ENCODE measurements at places on chromosomes 7 and 10.

DNA sequence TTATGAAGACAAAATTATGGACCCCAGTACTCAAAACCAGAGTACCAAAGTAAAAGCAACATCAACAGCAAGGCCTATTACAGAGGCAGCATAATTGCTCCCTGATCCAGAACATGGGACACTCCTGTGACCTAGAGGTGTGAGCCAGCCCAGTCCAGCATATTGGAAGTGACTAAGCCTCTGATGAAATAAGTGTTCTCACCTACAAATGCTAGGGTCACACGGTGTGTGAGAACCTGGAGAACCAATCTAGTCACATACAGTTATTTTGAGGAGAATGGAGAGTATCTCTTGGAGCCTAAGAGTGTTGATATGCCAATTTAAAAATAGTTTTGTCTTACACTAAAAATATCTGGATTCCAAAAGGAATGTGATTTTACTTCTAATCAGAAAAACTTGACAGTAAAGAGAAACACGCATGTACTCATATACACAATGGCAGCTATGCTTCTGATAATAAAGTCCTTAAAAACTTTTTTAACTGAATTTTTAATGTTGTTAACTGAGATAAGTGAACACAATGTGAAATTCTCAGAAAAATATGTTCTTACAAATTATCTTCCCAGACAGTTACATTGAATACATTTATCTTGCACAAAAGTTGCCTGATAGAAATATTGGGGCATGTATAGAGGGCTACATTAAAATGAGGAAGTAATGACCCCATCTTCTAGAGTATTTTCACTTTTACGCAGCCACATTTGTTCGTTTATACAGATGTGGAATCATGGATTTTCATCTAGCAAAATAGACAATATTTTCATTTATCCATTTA is 56.8 kb upstream of the CD36 start:
- no peak for DNase-seq

GRCh38 chr10:107579970-107580369 is 415.5 kb upstream of the SORCS1 start:
- no peak for DNase-seq

GRCh38 chr7:101940830-101941229 is 123.4 kb downstream of the CUX1 start:
- DNase-seq, result no peak

GRCh38 chr7:10474048-10474447 is 499.6 kb upstream of the PHF14 start:
- no peak for DNase-seq

DNA sequence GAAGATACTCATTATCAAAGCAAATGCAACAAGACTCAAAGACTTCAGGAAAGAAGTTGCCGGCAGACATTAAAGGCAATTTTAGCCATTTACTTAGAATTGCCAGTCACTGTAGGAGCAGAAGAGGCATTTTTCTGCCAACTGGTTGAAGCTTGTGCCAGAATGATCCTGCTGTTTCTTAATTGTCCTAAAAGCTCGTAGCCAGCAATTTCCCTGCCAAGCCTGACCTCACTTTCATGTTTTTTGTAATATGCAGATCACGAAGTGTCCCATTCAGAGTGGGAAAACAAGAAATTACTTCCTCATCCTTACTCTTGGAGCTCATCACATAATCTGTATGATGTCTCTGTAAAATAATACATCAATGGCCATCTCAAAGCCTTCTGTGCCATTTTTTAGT is 130.9 kb upstream of the ANKRD1 start:
- DNase-seq, result peak; percentile 32

DNA sequence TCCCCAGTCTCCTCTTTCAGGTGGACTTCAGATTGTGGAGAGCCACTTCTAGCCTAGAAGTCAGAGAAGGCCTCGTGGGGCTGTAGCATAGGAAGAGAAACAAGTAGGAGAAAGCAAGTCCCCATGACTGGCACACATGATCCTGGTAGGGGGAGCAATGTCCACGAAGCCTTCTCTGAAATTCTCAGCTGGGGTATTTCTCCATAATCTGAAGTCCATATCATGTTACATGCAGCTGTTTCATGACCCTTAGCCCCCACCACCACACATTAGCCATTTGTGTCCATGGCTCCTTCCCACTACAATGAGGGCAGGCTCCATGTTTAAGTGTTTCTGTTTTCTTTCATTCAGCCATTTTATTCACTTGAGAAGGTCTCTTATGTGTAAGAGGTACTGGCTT is 43.2 kb downstream of the LAMB4 start:
- no peak for DNase-seq

DNA sequence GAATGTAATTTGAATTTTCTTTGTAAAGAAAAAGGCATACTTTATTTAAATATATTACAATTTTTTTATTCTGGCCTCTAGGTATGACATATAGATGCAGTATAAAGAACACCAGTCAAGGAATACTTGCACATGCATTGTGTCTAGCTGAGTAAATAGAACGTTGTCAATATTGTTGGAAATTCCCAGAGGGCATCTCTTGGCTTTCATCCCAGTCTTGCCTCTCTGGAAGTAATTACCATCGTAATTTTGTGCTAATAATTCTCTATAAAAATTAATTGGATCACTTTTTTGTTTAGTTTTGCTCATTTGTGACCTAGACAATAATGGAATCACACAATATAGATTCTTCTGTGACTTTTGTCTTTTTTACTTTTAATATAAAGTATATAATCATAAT is 1052.3 kb upstream of the CELF2 start:
- DNase-seq, result no peak

- no peak for DNase-seq
These were observed 73.3 kb upstream of the CACNB2 start for GRCh38 chr10:18066947-18067346.

DNA sequence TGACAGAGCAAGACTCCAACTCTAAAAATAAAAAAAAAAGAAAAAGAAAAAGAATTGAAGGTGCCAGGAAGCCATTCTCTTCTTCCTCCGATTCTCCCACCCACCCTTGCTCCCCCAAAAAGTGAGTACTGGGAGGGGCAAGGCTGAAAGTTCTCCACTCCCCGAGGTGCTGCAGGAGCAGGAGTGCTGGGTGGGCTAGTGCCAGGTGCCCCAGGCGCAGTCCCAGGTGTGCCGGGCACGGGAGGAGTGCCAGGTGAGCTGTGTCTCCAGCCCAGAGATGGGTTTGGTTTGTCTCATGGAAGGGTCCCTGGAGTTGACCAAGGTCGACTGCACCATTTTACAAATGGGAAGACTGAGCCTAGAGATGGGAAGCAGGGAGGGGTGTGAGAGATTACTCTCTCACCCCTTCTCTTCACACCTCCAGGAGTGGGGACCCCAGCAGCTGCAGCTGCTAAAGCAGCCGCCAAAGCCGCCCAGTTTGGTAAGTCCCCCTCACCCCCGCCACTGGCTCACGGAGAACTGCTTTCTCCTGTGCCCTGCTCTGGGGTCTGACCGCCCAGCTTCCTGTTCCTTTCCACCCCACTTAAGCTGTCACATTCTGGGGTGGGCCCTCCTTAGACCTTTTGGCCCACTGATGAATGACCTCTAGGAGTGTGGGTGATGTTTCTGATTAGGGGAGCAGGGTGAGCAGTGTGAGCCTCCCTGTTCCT is 26.2 kb upstream of the LIMK1 start:
- no peak for DNase-seq

DNA sequence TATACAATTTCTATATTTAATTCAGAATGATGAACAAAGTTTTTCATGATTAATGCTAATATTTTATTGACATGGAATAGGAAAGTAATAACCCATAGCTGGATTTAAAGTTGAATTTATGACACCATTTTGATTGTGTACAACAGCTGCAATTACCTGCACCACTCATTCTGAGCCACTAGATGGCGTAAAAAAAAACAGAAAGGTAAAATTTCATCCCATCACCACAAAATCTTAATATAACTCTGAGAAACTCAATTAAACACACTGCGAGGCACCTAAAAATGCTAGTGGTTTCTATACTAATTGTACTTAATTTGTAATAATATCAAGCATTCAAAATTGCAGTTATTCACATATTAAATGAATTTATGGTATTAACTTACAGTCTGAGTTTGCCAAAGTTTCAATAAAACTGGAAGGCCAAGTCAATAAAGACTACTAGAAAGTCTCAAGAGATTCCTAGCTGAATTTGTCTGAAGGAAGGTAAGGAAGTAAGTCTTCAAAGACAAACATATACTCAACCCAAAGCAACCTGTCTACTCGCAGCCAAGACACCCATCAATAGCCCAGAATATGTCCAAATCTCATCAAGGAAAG is 182.5 kb downstream of the SKAP2 start:
- DNase-seq, result no peak

- no peak for DNase-seq
These were observed 932.4 kb upstream of the LRRTM3 start for GRCh38 chr10:65993451-65993850.

DNA sequence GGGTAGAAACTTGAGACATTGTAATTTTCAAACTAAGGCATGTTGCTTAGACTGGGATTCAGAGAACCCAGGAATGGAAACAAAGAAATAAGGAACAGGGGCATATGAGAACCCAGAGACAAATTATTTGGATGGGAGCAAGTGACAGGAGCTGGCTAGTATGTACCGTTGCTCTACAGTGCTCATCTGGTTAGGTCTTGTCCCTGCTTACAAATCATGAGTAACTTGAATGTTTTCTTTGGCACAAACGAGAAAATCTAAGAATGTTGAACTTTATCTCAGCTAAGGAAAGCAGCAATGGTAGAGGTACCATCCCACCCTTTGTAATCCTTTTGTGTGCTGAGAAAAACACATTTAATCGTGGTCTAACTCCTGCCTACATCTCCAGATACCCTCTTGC is 116.0 kb upstream of the IMMP2L start:
- DNase-seq, result no peak

GRCh38 chr10:24446739-24447138 is 237.8 kb downstream of the KIAA1217 start:
- DNase-seq, result no peak

- no peak for DNase-seq
These were observed 120.7 kb upstream of the CARD11 start for GRCh38 chr7:3164380-3164792.

DNA sequence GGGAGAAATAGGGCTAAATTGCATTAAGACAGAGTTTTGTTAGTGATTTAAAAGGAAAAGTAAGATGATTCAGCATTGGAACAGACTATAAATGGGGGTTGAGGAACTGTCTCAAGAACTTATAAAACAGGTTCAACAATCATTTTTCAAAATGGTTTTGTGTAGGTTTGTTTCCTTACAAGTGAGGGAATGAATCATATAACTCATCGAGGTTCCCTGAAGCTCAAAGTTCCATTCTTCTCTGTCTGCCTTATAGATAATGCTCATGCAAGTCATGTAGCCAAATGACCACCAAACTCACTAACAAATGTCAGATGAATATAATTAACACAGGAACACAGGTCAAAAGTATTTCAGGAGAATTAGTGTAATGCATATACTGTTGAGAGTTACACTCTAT is 27.7 kb downstream of the ADAM22 start:
- no peak for DNase-seq

- no peak for DNase-seq
These were observed 60.9 kb downstream of the ST7 start for GRCh38 chr7:117014099-117014656.

GRCh38 chr7:30722671-30723070 is 29.3 kb upstream of the INMT start:
- DNase-seq, result no peak

DNA sequence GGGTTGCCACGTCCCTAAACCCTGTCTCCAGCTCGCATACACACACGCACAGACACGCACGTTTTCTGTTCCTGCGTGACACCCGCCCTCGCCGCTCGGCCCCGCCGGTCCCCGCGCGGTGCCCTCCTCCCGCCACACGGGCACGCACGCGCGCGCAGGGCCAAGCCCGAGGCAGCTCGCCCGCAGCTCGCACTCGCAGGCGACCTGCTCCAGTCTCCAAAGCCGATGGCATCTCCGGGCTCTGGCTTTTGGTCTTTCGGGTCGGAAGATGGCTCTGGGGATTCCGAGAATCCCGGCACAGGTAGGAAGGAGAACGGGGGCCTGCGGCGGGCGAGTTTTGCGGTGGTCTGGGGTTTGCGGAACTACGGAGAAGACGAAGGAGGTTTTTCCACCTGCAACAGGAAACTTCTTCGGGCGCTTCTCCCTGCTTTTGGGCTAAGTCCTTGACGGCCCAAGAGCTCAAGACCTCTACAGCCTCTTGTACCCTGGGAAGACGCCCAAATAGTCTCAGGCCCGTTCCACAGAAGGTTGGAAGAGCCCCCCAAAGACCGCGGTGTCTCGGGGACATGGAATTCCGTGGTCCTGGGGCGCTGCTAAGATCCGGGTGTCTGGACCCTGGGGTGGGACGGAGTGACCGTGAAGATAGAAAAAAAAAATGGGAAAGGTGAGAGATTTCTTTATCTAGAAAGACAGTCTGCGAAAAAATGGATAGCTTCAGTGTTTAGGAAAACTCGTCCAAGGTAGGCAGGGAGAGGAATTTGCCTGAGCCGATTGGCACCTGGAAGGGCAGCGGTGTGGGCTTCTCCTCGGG is at the start of gene GAD2:
GAD2 (plus strand) TSS at position 190 of the 811 bp plus-strand sequence; CDS start at position 226, 36 bp downstream.
- DNase-seq, result no peak

DNA sequence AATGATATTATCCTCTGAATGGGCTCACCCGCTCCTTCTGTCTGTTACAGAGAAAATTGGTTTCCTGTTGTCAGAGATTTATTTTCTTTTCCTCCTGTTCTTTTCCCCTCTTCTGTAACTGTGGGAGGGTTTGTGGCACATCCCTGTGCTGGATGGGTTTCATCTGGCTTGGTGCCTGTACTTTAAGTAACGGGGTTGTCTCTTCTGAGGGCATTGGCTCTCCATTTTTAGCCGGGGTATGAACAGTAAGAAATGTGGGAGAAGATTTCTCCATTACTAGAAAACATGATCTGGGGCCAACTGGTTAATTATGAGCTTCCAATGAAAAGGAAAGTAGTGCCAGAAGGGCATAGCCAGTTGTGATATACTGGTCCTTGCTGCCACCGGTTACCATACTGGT is 142.6 kb downstream of the SND1 start:
- DNase-seq, result no peak

- DNase-seq, result peak; percentile 69
These were observed 17.6 kb downstream of the DNAJB12 start for GRCh38 chr10:72337039-72337629.

DNA sequence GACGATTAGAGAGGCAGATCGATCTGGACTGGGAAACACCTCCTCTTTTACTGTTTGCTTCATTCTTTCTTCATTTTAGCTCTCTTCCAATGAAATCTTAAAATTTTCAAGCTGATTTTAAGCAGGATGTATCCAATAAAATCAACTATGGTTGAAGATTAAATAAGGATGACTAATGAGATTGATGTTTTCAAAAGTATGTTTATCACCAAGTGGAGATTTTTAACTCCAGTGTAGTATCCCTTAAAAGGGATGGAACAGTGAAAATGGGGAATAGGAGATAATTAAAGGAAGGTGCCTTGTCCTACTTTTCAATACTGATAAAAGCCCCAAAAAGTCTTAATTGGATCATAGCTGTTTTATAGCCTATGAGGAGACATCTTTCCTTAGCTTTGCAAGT is 11.6 kb upstream of the LIPF start:
- no peak for DNase-seq

- no peak for DNase-seq
These were observed 181.3 kb downstream of the PTPRN2 start for GRCh38 chr7:158406364-158406763.

- DNase-seq, result no peak
These were observed 11.6 kb downstream of the ADCK2 start for GRCh38 chr7:140684066-140684950.

All from nucleus accumbens (tissue), 56 donors.